Thoracic aorta (tissue), 2 donors: ENCODE measurements at places on chromosomes 1 and 21.

DNA sequence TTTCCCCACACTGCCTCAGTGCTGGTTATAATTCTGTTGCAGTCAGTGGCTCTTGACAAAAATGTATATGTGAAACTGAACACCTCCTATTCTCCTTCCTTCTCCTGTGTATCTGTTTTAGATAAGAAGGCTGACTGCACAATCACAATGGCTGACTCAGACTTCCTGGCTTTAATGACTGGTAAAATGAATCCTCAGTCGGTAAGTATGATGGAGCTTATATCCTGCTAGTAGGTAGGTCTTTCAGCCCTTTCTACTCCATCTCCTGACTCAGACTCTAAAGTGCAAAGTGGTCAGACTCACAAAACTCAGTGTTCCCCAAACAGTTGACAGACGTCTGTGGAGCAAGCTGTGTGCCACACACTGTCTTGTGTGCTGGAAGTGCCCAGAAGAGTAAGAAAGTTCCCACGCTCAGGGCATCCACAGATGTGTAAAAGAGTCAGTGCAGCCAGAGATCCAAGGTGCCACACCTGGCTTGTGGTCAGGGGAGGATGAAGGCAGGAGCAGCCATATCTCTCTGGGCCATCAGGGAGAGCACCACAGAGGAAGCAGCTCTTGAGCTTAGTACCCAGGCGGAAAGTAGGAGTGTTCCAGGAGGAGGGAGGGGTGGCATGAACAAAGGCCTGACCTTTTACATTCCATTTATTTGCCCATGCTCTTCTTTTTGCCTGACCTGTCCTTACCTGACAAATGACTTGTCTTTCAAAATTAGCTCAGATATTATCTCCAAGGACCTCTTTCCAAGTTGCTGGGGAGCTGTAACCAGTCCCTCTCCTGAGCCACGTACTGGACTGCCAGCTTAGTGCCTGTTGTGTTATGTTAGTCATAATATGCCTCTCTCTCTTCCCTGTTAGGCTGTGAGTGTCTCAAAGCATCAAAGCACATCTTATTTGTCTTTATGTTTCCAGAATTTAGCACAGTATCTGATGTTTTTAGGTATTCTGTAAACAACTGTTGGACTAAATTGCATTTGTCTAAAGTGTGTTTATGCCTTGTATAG, 14.0 kb upstream of the PODN start:
- DNase-seq, result no peak

GRCh38 chr1:30379684-30380624, 343.4 kb downstream of the MATN1 start:
- DNase-seq, result no peak

DNA sequence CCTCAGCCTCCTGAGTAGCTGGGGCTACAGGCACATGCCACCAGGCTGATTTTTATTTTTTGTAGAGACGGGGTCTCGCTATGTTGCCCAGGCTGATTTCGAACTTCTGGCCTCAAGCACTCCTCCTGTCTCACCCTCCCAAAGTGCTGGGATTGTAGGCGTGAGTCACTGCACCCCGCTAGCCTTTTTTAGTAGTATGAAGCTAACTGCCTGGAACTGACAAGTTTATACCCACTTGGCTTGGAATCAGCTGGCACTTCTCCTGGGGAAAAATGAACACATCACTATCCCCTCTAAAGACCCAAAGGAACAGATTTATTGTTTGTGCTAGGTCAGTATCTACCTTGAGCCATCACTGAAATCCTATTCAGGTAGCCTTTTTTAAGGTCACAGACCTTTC, 19.0 kb downstream of the TMEM63A start:
- DNase-seq, result no peak

- no peak for DNase-seq
Observed at GRCh38 chr1:245448975-245449431, 294.2 kb downstream of the KIF26B start.

DNA sequence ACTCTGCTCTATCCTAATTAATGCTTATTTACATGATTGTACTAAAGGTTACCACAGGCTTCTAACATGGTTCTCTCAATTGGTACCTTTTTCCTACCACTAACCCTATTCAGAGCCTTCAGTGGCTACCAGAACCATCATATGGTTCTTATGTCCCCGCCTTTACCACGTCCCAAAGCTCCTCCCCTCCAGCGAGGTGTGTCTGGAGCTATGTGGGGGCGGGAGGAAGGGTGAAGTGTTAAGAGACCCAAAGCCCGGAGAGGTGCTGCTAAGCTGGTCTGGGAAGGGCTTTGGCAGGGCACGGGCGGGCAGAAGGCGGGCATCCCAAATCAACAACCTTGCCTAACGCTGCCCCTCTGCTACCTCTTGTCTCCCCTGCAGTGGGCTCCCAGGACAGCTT, 10.0 kb downstream of the SPATA46 start:
- DNase-seq, result no peak

- DNase-seq, result no peak
Observed at GRCh38 chr1:173669491-173669941, at the start of gene ANKRD45. Gene ANKRD45 (minus strand): TSS chr1:173669851. CDS start chr1:173659418, 10,433 bp downstream.

GRCh38 chr1:183597656-183598347, 7.5 kb upstream of the NCF2 start:
- DNase-seq, result no peak

- DNase-seq, result no peak
Observed at GRCh38 chr1:17531343-17531681, 8.2 kb upstream of the ARHGEF10L start.

GRCh38 chr1:26327956-26328362, 10.2 kb downstream of the CD52 start:
- no peak for DNase-seq

GRCh38 chr1:201633811-201634210, 94.9 kb downstream of the NAV1 start:
- DNase-seq, result no peak
